ENCODE measurements at places on chromosomes 11 and 22.

DNA sequence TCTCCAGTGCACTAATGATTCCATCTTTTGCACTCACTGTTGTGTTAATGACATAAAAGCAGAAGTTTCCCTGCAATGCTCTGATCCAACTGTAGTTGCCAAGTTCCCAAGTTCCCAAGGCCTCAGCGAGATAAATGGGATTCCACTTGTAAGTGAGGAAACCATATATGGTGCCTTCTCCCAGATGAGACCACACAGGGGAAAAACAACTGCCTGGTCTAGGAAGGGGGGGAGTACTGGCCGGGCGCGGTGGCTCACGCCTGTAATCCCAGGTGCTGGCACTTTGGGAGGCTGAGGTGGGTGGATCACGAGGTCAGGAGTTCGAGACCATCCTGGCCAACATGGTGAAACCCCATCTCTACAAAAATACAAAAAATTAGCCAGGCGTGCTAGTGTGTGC lies 23.3 kb upstream of the RELA start:
- no peaks in the 10 kb centered on the region for H3K4me1 ChIP-seq
- DNase-seq, result no peak
- no peak overlapping the region for H3K27ac ChIP-seq
- no peaks in the 10 kb centered on the region for H3K36me3 ChIP-seq
- no peak overlapping the region for H3K4me3 ChIP-seq

DNA sequence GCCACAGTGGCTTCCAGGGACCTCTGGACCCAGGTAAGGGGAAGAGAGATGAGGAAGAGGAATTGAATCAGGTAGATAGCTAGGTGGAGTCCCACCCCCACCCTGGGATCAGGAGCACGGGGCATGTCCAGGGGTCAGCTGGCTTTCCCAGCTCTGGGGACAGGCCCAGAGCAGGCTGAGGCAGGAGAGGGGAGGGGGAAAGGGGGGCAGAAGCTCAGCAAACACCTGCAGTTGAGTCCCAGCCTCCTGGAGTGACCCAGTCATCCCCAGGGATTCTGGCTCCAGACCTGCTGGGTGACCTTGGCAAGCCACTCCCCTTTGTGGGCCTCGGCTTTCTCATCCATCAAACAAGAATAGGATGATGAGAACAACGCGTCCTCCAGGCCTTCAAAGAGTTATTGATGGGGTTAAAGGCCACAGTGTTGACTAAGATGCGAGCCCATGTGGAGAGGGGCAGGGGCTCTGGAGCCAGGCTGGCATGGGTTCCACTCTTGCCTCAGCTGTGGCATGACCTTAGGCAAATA lies 16.0 kb downstream of the STARD10 start:
- peaks cover 65% of the 10 kb centered on the region for H3K4me1 ChIP-seq
- no peaks in the 10 kb centered on the region for H3K27me3 ChIP-seq
- no peak overlapping the region for H3K4me3 ChIP-seq
- H3K27ac ChIP-seq, result no peak overlapping the region
- peaks cover 11% of the 10 kb centered on the region for H3K36me3 ChIP-seq

DNA sequence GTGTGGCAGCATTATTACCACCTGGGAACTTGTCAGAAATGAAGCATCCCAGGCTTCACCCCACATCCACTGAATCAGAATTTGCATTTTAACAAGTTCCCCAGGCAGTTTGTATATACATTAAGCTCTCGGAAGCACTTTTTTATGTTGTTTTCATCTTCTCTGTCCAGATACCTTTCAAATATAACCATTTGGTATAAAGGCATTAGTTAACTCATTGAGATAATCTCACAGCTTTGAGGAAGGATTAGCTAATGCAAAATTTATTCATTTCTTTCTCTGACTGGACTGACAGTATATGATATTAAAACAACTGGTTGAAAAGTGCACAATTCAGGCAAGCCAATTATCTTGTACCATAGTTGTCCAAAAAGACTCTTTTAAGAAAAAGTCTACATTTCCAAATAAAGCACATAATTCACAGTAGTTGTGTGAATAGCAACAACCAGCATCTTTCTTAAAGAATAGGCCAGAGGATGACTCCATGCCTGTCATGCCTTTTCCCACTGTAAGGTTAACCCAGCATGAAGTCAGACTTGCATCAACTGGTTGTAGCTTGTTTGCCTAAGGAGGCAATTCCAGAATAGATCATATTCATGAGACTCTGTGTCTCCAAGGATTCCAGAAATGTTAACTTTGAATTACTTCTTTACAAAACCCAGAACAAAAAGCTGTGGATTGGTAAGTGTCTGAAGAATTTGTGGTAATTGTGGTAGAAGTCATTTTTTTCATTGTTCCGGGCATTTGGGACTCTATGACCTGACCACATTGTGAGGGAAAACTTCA lies 254.3 kb upstream of the SESN3 start:
- no peaks in the 10 kb centered on the region for H3K27me3 ChIP-seq
- H3K4me3 ChIP-seq, result no peak overlapping the region
- no peak for DNase-seq
- H3K4me1 ChIP-seq, result no peaks in the 10 kb centered on the region

DNA sequence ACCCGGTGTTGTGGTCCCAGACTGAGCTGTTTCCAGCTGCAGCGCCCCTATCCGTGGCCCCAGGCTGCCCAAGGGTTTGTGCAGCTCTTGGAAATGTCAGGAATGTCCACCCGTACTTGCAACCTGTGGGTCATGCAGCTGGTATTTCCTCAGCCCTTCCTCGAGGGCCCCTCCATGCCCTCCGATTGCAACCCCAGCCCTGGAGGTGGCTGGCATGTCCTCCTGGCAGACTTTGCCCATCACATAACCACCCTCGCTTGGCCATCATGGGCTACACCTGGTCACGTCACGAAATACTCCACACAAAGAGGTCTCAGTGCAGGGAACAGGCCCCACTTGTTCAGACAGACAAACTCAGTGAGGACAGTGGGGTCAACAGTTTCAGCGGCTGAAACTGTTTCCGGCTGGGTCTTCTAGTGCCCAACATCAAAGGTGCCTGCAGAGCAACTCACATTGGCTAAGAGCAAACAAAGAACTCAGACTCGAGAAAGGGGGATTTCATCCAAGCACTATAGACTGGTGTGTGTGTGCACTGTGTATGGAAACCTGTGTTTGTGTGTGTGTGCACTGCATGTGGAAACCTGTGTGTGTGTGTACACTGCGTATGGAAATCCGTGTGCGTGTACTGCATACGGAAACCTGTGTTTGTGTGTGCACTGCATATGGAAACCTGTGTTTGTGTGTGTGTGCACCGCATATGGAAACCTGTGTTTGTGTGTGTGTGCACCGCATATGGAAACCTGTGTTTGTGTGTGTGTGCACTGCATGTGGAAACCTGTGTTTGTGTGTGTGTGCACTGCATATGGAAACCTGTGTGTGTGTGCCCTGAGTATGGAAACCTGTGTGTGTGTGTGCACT lies 72.8 kb upstream of the CCND1 start:
- H3K4me3 ChIP-seq, result no peak overlapping the region
- peaks cover 13% of the 10 kb centered on the region for H3K4me1 ChIP-seq
- no peak overlapping the region for H3K27ac ChIP-seq

DNA sequence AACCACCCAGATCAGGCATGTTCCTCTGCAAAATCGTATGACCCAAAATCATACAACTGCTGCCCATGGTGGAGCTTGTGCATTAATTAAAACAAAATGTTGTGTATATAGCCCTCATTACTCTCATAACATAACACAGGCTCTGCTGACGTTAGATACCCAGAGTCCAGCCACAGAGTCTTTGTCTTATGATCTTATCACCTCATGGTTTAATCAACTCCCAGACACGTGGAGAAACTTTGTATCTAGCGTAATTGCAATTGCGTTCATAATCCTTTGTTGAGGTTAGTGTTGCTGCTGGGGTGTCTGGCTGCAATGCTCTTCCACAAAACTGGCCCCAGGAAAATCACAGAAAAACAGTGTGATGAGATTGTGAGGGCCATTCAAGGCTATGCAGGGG lies 5.0 kb upstream of the APOL1 start:
- no peak for DNase-seq
- no peak overlapping the region for H3K27ac ChIP-seq
- no peaks in the 10 kb centered on the region for H3K27me3 ChIP-seq
- no peaks in the 10 kb centered on the region for H3K36me3 ChIP-seq
- H3K4me3 ChIP-seq, result no peak overlapping the region
- H3K4me1 ChIP-seq, result peaks cover 20% of the 10 kb centered on the region

- DNase-seq, result no peak
- H3K27ac ChIP-seq, result no peak overlapping the region
- no peaks in the 10 kb centered on the region for H3K27me3 ChIP-seq
- H3K36me3 ChIP-seq, result no peaks in the 10 kb centered on the region
- H3K4me3 ChIP-seq, result no peak overlapping the region
Measured at GRCh38 chr11:114785820-114786219, 107.5 kb downstream of the NXPE2 start.

GRCh38 chr11:12086271-12087074 lies 23.9 kb upstream of the MICAL2 start:
- DNase-seq, result peak; percentile 99
- H3K27ac ChIP-seq, result peak overlapping the region; percentile 96
- no peaks in the 10 kb centered on the region for H3K36me3 ChIP-seq
- H3K27me3 ChIP-seq, result no peaks in the 10 kb centered on the region
- H3K4me1 ChIP-seq, result peaks cover 34% of the 10 kb centered on the region
- peak overlapping the region; percentile 39 for H3K4me3 ChIP-seq

DNA sequence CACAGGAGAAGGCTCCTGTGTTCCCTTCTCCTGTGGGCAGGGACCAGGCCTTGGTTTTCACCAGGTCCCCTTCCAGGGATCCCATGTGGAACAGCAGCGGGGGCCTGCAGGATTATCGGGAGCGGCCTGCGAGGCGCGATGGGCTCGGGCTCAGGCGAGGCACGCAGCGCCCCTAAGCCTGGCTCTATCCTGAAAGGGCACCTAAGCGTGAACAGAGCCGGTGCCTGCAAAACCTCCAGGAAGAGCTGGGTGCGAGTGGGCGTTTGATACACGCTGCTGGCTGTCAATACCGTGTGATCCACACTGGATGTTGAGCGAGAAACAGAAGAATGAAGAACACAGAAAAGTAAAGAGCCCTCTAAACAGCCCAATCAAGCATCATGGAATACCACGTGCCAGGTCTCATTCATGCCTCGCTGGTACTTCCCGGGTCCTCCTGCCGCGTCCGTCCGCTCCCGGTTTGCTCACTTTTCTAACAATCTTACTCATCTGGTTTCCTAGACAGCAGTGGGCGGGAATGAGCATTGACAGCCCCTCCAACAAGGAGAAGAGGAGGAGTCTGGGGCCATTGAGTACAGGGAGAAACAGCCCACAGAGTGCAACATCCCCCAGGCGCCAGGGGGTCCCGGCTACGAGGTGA lies 12.5 kb downstream of the OSBPL5 start:
- no peaks in the 10 kb centered on the region for H3K27me3 ChIP-seq
- peaks cover 66% of the 10 kb centered on the region for H3K4me1 ChIP-seq
- DNase-seq, result no peak
- H3K27ac ChIP-seq, result peak overlapping the region; percentile 8
- no peak overlapping the region for H3K4me3 ChIP-seq

DNA sequence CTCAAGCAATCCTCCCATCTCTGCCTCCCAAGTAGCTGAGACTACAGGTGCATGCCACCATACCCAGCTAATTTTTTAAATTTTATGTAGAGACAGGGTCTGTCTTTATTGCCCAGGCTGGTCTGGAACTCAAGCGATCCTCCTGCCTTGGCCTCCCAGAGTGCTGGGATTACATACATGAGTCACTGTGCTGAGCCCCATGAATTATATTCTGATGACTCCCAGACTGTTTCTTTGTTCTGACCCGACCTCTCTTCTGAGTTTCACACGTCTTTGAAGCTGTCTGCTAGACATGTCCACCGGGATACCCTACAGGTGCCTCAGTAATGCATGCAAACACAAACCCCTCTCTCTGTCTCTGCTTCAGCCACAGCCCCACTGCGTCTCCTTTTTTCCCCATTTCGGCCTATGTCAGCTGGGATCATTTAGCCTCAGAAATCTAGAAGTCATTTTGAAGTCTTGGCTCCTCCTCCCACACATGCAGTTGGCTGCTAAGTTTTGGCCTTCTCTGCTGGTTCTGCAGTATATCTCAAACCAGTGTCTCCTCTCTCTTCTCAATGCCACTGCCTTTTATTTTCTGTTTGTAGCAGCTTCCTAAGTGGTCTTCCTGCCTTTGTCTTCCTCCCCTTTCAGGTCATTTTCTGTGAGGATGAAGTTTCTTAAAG lies 4.8 kb downstream of the VPS26B start:
- no peak overlapping the region for H3K27ac ChIP-seq
- no peaks in the 10 kb centered on the region for H3K36me3 ChIP-seq
- no peak for DNase-seq
- no peaks in the 10 kb centered on the region for H3K27me3 ChIP-seq
- H3K4me1 ChIP-seq, result peaks cover 13% of the 10 kb centered on the region
- peak overlapping the region; percentile 28 for H3K4me3 ChIP-seq

DNA sequence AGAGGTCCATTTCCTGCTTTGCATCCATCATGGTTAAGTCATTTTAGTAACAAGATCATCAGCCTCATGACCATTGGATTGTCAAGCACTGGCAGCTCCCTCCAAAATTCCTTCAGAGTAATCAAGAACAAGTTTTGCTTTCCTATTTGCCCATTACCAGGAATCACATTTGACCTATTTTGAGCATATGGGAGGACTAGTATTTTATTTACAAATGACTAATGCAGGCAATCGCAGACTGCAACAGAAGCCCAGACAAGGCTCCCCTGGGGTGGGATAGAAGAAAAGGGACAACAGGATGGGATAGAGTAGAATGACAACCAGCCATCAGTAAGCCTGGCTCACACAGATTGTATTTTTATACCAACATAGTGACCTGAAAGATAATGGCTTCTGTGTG lies 9.1 kb downstream of the MMP10 start:
- no peaks in the 10 kb centered on the region for H3K36me3 ChIP-seq
- H3K27ac ChIP-seq, result no peak overlapping the region
- no peak overlapping the region for H3K4me3 ChIP-seq

DNA sequence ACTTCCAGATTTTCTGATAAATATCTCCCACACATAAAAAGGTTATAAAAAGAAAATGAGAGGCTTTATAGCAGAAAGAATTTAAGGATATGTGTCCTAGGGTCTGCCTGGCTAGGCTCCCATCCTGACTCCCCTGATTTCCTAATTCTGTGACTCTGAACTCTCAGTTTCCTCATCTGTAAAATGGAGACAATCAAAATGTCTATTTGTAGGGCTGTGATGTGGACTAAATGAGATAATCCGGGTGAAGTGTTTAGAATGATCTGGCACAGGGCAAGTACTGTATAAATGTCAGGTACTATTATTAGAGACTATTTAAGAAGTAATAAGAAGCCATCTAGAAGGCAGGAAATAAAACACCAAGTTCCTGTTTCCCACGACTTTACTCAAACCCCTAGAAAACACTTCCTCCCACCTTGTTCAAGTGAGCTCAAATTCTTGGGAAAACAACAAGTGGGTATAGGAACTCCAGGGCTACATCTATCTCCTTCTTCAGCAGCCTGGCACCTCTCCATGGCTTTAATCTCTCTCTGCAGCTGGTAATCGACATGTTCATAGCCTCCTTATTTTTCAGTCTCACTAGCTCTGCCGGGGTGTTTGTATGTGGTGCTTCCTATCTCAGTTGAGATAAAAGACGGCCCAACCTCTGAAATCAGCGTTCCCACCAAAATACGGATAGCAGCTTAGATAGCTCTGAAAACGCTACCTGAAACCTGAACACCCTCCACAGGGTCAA lies 6.7 kb downstream of the ASCC2 start:
- no peaks in the 10 kb centered on the region for H3K27me3 ChIP-seq
- H3K4me3 ChIP-seq, result no peak overlapping the region
- peaks cover 27% of the 10 kb centered on the region for H3K36me3 ChIP-seq

Data from mesenchymal stem cell (in vitro differentiated cells and primary cell).